Inflammatory macrophage (primary cell): ENCODE measurements at places on chromosomes 16 and 17.
A peak's percentile ranks its signal among the peaks of the same experiment; 100 is the strongest.

DNA sequence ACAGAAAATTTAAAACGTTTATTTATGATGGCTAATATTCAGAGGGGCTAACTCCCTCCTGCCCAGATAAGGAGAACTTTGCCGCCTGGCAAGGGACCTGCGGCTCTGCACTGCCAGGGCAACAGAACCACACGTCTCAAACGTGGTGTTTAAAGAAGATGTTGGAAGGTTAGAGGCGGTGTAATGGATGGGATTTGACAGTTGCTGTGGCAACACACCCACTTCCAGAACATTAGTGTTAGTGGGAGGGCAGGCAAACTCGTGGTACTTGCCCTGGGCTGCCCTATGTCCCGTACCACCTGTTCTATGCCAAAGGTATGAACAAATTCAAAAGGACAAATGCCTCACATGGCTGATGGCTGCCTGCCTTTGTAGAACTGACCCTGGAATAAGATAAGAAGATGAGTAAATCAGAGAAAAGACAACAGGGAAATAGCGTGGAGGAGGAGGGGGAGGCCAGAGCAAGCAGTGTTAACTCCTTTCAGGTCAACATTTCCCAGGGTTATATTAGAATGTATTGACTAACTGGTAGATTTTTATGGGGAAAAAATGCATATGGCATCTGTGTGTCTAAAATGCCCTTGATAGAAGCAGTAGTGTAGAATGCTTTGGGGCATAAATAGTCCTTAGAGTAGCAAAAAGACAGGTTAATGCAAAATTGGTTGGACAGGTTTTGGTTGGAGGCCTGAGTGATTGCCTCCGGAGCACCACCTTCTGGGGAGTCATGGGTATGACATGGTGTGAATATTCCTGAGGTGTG is 30.8 kb downstream of the HLF start:
- peak; percentile 52 for DNase-seq

- no peak for DNase-seq
Observed at GRCh38 chr16:76532188-76532973, 255.2 kb downstream of the CNTNAP4 start.

DNA sequence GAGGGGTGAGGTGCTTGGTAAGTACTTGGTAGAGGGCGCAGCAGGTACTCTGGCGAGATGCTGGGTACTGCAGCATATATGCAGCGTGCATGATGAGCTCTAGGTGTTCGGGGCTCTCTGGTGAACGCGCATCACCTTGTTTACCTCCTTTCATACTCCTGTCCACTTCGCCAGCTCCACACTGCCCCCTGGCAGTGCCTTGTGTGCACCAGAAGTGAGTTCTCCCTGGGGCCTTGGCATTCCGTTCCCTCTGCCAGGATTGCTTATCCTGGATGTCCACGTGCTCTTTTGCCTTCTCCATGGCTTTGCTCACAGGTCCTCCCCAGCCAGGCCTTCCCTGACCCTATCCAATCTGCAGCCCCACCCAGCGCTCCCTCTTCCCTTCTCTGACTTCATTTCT is 154.2 kb downstream of the MRM1 start:
- DNase-seq: no peak

DNA sequence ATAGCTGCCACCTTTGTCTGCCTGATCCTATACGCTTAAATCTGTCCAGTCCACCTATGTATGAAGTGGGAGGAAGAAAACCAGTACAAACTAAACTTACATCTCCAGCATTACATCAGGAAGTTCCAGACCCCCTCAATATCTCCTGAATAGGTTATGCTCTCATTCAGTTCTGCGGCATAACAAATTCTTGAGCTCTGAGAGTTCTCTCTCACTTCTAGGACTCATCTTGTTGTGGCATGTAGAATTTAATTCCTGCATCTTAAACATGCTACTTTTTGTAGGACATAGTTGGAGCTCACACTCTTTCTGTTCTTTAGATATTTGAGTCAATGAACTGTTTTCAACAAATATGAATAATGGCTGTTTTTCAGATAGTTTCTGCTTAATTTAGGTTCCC is 662.5 kb downstream of the CDH11 start:
- DNase-seq: no peak

DNA sequence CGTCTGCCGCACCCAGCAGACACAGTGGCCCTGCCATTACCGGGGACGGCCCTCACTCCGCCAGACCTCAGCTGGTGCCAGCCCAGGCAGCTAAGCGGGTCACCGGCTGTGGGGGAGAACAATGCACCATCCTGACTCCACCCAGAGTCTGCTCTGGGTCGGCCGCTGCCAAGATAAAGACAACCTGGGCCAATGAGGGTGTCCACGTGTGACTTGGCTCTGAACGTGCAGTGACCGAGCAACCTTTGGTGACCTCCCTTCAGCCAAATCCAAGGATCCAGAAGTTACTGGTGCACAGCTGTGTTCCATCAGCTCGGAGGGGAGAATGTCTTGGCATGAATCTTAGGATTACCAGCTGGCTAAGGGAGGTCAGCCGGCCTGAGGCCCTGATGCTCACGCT is 155.9 kb downstream of the NTN1 start:
- no peak for DNase-seq

- DNase-seq: peak; percentile 48
Observed at GRCh38 chr17:82222816-82223215, 6.0 kb upstream of the SLC16A3 start.

- DNase-seq: peak; percentile 90
Observed at GRCh38 chr17:16516594-16517051, 24.6 kb upstream of the LRRC75A start.

GRCh38 chr17:63930951-63931575 is 1.1 kb downstream of the CD79B start:
- peak; percentile 64 for DNase-seq

GRCh38 chr16:27745348-27745747 is 195.4 kb downstream of the KATNIP start:
- peak; percentile 38 for DNase-seq

GRCh38 chr16:52631711-52632110 is 84.8 kb upstream of the TOX3 start:
- DNase-seq: no peak

- DNase-seq: no peak
Observed at GRCh38 chr16:24890746-24891145, 45.0 kb downstream of the SLC5A11 start.

DNA sequence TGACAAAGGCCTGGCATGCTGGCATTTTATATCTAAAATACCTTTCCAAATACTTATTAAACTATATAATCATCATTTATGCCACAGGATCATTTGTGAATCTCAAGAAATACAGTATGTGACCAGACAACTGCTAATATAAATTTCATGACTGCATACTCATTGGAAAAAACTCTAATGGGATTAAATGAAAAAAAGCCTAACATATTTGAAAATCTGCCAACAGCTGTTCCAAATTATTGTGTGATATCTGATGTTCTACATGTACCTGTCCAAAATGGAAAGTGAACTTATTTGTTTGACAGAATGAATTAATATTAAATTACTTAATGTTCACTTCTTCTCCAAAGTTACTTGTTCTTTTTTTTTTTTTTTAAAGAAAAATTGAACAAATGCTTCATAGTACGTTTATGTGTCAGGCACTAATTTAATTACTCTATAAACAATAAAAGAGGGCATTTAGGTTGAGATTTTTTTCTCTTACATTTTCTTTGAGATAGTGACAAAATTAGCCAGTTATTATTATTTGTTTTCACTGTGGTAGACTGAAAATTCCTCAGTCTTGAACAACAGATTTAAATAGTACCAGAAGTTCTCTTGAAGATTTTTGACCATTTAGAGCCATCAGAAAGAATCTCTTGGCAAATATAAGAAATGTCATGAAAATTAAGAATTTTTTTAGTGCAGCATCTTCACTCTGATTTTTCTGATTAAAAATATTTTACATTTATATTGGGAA is 114.0 kb downstream of the FTO start:
- DNase-seq: no peak

- DNase-seq: peak; percentile 69
Observed at GRCh38 chr17:14926526-14927122, 338.5 kb downstream of the PMP22 start.

- DNase-seq: no peak
Observed at GRCh38 chr17:40779181-40779909, 3.0 kb downstream of the KRT27 start.

DNA sequence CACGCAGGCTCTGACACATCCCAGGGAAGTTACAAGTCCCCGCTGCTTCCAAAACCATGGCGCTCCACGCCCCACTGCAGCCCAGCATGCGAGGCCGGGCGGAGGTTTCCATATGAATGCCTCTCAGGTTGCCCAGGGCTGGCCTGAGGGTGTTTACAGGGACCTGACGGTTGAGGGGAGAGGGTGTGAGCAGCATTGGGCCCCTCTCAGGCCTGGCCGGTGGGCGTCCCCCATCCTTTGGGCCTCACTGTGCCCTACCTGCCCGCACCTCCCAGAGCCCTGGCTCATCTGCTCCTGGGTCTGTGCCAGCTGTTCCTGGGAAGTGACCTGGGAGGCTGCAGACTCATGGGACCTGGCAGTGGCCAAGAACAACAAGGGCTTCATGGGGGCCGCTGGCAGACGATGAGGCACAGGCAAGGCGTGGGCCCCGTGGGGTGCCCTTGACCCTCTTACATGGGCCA is 173.5 kb downstream of the C16orf95 start:
- no peak for DNase-seq

- no peak for DNase-seq
Observed at GRCh38 chr16:14667347-14668266, 26.5 kb downstream of the PLA2G10 start.

DNA sequence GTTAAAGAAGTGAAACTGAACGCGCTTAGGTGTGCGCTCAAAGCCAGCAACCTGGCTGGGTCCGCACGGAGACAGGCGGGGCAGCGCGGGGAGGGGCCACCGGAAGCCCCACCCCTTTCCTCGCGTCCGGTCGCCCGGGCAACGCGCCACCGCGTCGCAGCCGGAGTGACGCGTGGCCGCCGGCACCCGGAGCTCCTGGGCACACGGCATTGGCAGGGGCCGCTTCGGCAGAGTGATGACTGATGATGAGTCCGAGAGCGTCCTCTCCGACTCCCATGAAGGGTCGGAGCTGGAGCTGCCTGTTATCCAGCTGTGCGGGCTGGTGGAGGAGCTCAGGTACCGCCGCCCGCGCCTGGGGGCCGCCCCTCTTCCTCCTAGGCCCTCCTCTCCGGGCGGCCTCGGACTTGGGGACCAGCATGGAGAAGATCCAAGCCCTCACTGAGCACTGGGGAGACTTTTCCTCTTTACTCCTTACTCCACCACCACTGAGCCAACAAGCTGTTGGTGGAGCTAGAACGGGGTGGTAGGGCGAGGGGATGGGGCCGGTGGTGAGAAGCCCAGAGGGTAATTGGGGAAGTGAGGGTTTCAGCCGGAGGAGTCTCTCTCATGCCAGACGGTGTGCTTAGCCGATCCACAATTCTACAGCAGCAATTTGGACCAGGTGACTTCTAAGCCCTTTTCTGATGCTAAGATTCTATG is 44.9 kb downstream of the PRSS54 start:
- DNase-seq: peak; percentile 60

DNA sequence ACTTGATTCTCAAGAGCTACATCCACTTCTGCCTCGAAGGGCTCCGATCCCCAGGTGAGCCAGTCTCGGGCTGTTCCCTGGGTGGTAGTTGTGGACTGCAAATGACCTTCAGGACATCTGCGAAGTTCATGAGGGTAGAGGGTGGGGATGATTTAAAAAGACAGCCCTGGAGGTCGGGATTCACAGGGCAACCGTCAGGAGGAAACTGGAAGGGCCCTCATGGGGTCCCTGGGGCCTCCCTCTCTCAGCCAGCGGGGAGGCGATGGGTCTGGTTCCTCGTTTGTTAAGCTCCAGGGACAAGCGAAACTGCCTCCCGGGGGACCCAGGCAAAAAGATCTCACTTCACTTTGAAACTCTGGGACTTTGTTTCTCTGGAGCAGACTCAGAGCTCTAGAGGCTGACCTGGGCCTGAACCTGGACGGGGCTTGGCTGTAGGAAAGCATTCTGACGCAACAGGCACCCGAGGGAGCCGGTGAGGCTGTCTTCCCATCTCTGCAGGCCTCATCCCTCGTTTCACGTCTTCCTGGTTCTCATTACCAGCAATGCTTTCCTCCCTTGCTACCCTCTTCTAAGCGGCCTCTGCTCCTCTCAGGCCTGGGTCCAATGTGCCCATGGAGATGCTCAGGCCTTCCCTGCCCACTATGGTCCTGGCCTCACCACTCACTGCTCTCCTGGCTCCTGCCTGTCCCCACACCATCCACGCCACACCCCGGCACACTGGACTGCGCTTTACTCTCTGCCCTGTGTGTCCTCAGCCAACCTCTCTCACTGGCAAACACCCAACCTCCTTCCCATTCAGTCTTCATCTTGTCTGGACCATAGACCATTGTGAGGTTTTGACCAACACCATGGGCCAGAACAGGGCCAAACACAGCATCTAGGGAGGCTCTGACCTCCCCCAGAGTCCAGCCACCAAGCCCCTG is 214.2 kb upstream of the TNRC6C start:
- no peak for DNase-seq

DNA sequence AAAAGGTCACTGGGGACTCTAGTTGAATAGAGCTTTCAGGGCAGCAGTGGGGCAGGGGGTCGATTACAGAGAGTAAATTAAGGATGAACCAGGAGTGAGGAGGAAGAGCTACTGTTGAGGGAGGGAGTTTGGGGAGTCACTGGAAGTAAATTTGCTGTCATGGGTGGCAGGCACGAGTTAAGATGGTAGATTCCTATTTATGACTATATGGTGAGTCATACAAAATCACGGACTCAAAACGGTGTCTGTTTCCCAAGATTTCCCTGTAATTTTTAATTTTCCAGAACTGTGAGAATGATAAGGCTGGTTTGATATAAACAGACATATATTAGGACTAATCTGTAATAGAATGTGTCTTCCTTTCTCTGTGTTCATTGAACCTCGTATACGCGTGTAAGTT is 287.6 kb upstream of the GOT2 start:
- DNase-seq: no peak

- DNase-seq: no peak
Observed at GRCh38 chr17:58413684-58414083, 3.6 kb downstream of the RNF43 start.

GRCh38 chr17:70365091-70365583 is 195.8 kb downstream of the KCNJ2 start:
- peak; percentile 77 for DNase-seq

- DNase-seq: no peak
Observed at GRCh38 chr16:4246777-4247459, 5.0 kb upstream of the SRL start.

DNA sequence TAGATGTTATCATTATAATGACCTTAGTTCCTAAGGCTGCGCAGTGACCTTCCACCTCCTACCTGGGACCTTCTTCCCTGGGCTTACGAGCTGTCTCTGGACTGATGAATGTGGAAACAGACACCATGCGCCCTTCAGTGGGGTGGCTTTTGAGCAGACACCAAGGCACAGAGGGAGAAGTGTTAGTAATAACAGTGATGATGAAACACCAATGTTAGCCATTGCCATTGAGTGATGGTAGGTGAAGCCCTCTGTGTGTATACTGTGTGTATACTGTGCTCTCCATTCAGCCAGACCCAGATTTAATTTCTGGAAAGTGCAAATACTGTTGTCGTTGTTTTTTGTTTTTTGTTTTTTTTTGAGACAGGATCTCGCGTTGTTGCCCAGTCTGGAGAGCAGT is 44.5 kb downstream of the CLEC16A start:
- peak; percentile 16 for DNase-seq
